Nasal cavity respiratory epithelium epithelial cell of viscerocranial mucosa (primary cell): ENCODE measurements at places on chromosomes 11 and 22. TPM values are rescaled to one million over a fixed set of nuclear protein-coding genes. Genes with fewer than 3 reads are reported as not detected.

Gene AP5B1
- 10.6 and 20.7 TPM in 2 replicates for total RNA-seq

Gene IFITM1
- total RNA-seq, result 5.9 and 7.9 TPM in 2 replicates

Gene KCNJ1
- total RNA-seq, result 0.07 TPM in 1 of 2 replicates, not detected in the other

Gene PGA4
- total RNA-seq, result not detected in 2 replicates

Gene FAM181B
- 1.4 and 1.7 TPM in 2 replicates for total RNA-seq

Gene UEVLD
- 24.6 and 32.2 TPM in 2 replicates for total RNA-seq

Gene HEPHL1
- total RNA-seq, result 0.64 and 10.3 TPM in 2 replicates

Gene HBE1
- total RNA-seq, result not detected in 2 replicates

Gene SLC22A12
- not detected in 2 replicates for total RNA-seq

Gene MED19
- total RNA-seq, result 13.8 and 18.8 TPM in 2 replicates

Gene CRYBA4
- not detected in 2 replicates for total RNA-seq

Gene TMEM191C
- total RNA-seq, result 0.34 and 0.85 TPM in 2 replicates

Gene CRYBB2
- total RNA-seq, result not detected in 2 replicates

Gene OR52N4
- not detected in 2 replicates for total RNA-seq

Gene MYEOV
- total RNA-seq, result under 0.01 and 0.93 TPM in 2 replicates

Gene SCUBE1
- not detected in 2 replicates for total RNA-seq

Gene TMEM223
- total RNA-seq, result 10.5 and 17.1 TPM in 2 replicates

Gene PHOX2A
- not detected in 2 replicates for total RNA-seq

Gene KRTAP5-9
- total RNA-seq, result not detected in 2 replicates

Gene MRE11
- 8.9 and 18.5 TPM in 2 replicates for total RNA-seq

Gene OR4A16
- not detected in 2 replicates for total RNA-seq

Gene ACR
- under 0.01 and 0.14 TPM in 2 replicates for total RNA-seq

Gene RAPSN
- 0.34 and 0.36 TPM in 2 replicates for total RNA-seq

Gene HORMAD2
- not detected in 2 replicates for total RNA-seq

Gene PTH
- total RNA-seq, result not detected in 2 replicates

Gene GAS2
- total RNA-seq, result 1.0 and 1.4 TPM in 2 replicates

Gene MYBPC3
- total RNA-seq, result not detected in 2 replicates

Gene MRGPRX4
- not detected in 2 replicates for total RNA-seq

Gene SLC35F2
- total RNA-seq, result 40.7 and 56.0 TPM in 2 replicates

Gene SHISAL1
- total RNA-seq, result under 0.01 and 0.57 TPM in 2 replicates

Gene OR52H1
- 0.36 TPM in 1 of 2 replicates, not detected in the other for total RNA-seq

Gene TMEM191B
- total RNA-seq, result 0.28 and 0.68 TPM in 2 replicates

Gene SEPTIN5
- 4.4 and 22.6 TPM in 2 replicates for total RNA-seq

Gene APOBEC3B
- 0.34 and 0.50 TPM in 2 replicates for total RNA-seq

Gene TCN2
- 1.0 and 3.3 TPM in 2 replicates for total RNA-seq

Gene C1QTNF5
- total RNA-seq, result 0.34 and 0.36 TPM in 2 replicates

Gene SMTNL1
- not detected in 2 replicates for total RNA-seq

Gene TMPRSS13
- 3.6 and 6.8 TPM in 2 replicates for total RNA-seq

Gene XKR3
- total RNA-seq, result not detected in 2 replicates

Gene ALDH3B1
- total RNA-seq, result 1.0 and 3.0 TPM in 2 replicates

Gene CASP5
- total RNA-seq, result 0.50 and 1.0 TPM in 2 replicates

Gene MMP13
- 0.07 TPM in 1 of 2 replicates, not detected in the other for total RNA-seq

Gene SLC7A4
- total RNA-seq, result 0.68 and 5.3 TPM in 2 replicates
